Left ventricle myocardium superior (tissue), 1 donor: ENCODE measurements at places on chromosomes 7 and 10.

- no peak for DNase-seq
Observed at GRCh38 chr10:117346574-117346973, 28.7 kb downstream of the PDZD8 start.

GRCh38 chr10:101000127-101000914, 713 bp downstream of the LZTS2 start:
- peak; percentile 67 for DNase-seq

GRCh38 chr7:14020339-14020900, 31.0 kb upstream of the ETV1 start:
- no peak for DNase-seq

GRCh38 chr10:95655571-95656290, 780 bp downstream of the ALDH18A1 start:
- no peak for DNase-seq

DNA sequence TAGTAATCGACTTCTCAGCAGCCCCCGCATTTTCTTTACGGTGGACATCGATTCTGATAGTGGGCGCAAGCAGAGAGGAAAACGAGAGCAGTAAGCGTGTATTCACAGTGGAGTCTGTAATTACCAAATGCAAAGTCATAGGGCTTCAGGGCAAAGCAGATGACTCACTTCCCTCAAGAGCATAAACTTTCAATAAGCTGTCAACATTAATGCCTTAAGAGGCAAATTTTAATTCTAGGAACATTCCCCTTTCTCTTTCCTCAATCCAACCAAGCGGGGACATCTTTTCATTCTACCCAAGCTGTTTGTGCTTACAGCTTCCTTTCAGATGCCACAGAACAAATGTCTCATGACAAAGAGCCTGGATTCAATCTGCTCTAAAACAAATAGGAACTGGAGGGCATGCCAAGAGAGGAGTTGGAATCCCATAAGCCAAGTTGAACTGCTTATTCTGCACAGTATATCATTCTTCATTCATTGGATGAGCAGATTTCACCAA, 48.6 kb downstream of the MALSU1 start:
- DNase-seq, result no peak

DNA sequence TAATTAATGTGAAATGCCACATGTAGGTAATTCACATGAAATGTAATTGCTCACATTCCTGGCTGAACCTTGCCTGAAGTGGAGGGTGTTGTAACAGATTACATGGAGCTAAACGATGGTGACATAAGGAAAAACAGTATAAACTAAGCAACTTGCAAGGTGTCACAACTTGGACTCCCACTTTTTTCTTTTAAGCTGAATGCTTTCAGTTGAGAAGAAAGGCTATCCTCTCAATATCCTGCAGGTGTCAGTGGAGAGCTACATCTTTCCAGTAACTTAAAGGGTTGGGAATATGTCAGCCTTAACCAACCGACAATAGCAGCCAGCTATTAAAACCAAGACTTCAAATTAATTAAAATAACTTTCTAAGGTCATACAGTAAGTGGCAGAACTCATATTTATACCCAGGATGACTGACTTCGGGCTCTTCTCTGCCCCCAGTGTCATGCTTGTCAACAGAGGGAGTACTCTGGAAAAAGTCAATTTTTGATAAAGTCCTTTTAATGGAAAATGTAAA, 33.7 kb downstream of the NRBF2 start:
- DNase-seq, result no peak

GRCh38 chr7:27242555-27243339, at the start of gene EVX1:
Gene EVX1, plus strand, starts transcription at chr7:27242802. Its CDS starts 229 bp downstream, at chr7:27243031.
- DNase-seq, result no peak

- no peak for DNase-seq
Observed at GRCh38 chr7:158107806-158108205, 479.8 kb downstream of the PTPRN2 start.

DNA sequence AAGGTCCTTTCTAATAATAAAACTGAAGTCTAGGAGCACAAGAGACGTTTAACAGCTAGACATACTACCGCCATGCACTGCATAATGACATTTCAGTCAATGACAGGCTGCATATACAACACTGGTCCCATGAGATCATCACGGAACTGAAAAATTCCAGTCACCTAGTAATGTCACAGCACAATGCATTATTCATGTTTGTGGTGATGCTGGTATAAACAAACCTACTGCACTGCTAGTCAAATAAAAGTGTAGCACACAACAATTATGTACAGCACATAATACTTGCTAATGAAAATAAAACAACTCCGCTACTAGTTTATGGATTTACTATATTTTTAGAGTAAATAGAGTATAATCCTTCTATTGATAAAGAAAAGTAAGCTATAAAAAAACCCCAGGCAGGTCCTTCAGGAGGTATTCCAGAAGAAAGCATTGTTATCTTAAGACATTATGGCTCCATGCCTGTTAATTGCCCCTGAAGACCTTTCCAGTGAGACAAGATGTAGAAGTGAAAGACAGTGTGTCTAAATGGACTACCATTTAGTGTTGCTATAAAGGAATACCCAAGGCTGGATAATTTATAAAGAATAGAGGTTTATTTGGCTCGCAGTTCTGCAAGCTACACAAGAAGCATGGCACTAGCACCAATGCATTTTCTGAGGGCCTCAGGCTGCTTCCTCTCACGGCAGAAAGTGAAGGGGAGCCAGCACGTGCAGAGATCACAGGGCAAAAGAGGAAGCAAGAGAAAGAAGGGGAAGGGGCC, 47.1 kb downstream of the HIBADH start:
- no peak for DNase-seq

GRCh38 chr7:121449329-121449728, 53.2 kb upstream of the FAM3C start:
- no peak for DNase-seq

DNA sequence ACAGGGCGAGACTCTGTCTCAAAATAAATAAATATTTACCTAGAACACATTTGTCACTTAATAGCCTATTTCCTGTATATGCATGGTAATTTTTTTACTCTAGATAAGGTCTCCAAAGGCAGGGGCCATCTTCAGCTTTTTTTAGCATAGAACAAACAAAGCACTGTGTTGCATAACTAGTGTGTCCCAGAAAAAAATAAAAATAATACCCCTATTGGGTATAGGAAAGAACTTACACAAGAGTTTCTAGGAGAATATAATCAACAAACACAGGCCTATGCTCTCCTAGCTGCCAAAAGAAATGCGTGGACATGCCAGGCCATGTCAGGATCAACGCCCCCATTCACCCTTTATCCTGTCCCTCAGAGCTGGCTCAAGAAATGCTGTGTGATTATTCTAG, 103.6 kb downstream of the PARD3 start:
- no peak for DNase-seq

DNA sequence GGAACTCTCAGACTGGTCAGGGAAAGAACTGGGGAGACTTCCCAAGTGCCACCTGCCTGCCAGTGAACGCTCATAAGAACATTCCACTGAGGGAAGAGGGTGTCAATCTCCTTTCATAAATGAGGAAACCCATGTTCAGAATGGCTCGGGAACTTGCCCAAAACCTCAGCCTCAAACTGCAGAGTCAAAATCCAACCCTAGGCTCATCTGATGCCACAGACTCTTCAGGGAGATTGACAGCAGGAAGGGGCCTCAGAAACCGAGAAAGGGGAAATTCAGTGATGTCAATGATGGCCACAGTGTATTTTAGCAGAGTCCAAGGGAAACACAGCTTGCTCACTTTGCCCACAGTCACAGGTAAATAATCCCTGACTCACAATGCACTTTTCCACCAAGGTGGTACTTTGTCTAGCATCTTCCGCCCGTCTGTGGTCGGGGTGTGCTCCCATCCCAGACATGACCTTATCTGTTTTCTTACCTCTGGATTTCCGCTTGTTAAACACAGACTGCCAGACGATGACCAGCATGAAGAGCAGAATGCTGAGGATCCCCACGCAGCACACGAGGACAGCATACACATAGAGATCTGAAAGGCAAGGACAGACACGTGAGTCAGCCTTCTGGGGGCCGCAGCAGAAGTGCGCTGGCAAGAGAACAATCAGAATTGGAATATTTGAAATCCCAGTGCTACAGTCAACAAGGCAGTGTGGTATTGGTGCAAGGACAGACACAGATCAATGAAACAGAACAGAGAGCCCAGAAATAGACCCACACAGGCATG, 38.4 kb downstream of the VSTM4 start:
- no peak for DNase-seq

GRCh38 chr7:131497454-131497853, 59.0 kb downstream of the PODXL start:
- DNase-seq, result no peak

DNA sequence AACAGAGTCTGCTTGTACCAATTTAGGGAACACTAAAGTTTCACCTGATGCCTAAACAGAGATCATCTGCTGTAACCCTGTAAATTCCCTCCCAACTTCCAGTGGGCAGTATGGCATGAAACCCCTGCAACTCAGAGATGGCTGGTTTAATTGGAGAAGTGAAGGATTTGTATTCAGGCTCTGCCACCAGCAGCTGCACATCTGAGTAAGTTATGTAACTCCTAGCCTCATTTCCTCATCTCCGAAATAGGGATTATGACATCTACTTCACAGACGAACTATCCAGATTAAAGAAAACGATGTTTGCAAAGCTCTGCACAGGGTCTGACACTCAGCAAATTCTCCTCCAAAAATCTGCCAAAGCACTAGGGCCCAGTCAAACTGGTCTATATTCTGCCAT, 493.0 kb downstream of the KCNMA1 start:
- no peak for DNase-seq

GRCh38 chr10:52314822-52315552, 906 bp downstream of the DKK1 start:
- DNase-seq, result peak; percentile 26

GRCh38 chr7:77838929-77839491, 40.4 kb downstream of the PHTF2 start:
- no peak for DNase-seq

GRCh38 chr10:127267442-127267841, 71.1 kb upstream of the INSYN2A start:
- DNase-seq, result no peak

- DNase-seq, result peak; percentile 63
Observed at GRCh38 chr7:139995017-139995915, 67.5 kb downstream of the PARP12 start.

DNA sequence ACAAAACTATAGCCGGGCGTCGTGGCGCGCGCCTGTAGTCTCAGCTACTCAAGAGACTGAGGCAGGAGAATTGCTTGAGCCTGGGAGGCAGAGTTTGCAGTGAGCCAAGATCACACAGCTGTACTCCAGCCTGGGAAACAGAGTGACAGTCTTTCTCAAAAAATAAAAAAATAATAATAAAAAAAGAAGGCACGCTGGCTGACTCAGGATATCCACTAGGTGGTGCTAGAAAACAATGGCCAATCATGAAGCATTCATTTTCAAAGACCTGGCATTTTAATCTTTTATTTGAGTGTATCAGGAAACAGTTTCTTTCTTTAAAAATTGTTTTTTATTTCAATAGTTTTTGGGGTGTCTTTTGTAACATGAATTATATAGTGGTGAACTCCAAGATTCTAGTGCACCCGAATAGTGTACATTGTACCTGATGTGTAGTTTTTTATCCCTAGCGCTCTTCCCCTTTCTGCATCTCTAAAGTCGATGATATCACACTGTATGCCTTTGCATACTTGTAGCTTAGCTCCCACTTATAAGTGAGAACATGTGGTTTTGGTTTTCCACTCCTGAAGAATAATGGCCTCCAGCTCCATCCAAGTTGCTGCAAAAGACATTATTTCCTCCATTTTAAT, 88.6 kb downstream of the LYZL1 start:
- no peak for DNase-seq
